Glutamatergic neuron (in vitro differentiated cells): ENCODE measurements at places on chromosomes 6 and 20. TPM values are rescaled to one million over a fixed set of nuclear protein-coding genes. Genes with fewer than 3 reads are reported as not detected.

The EPHA7 gene
- 3.6 TPM for total RNA-seq

GRCh38 chr6:160766657-160766988 is 64.6 kb downstream of the PLG start:
- DNase-seq: no peak
- H3K36me3 ChIP-seq: peaks cover 10% of the 10 kb centered on the region
- peak overlapping the region; percentile 65 for H3K27ac ChIP-seq
- peaks cover 3% of the 10 kb centered on the region for H3K27me3 ChIP-seq

DNA sequence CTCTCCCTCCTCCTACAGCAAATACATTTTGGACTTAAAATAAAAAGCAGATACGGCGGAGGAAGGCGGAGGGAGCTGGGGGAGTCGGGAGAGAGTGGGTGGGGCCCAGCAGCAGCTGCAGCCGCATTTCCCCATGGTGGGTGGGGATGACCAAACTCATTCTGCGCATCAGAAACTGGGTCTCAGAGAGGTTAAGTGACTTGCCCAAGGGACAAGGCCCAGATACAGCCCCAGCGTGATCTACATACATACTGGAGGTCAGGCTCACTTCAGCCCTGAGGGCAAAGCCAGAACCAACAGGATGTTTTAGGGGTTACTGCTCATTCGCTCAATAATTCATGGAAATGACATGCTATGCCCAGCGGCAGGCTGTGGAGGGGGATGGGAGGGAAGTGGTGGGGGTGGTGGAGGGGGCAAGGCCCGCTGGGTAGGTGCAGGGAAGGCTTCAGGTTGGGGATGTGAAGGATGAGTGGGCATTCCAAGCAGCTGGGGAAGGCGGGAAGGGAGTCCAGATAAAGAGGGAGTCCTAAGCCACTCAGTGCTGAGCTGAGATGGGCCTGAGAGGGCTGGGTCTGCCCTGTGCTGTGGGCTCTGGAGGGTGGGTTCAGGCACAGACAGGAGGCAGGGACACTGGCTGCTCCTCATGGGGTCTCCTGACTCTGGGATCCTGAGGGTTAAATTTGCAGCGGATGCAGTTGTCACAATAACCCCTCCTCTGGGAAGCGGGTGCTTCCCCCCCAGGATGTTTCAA is 31.0 kb downstream of the DLGAP4 start:
- H3K36me3 ChIP-seq: no peaks in the 10 kb centered on the region
- peak; percentile 26 for DNase-seq
- H3K4me1 ChIP-seq: peaks cover 18% of the 10 kb centered on the region
- H3K27me3 ChIP-seq: peaks cover under 1% of the 10 kb centered on the region
- no peak overlapping the region for H3K27ac ChIP-seq

- no peak overlapping the region for H3K27ac ChIP-seq
- no peaks in the 10 kb centered on the region for H3K4me1 ChIP-seq
- no peak overlapping the region for H3K4me3 ChIP-seq
- no peaks in the 10 kb centered on the region for H3K36me3 ChIP-seq
These were observed 41.1 kb downstream of the TFAP2A start for GRCh38 chr6:10373642-10374359.

DNA sequence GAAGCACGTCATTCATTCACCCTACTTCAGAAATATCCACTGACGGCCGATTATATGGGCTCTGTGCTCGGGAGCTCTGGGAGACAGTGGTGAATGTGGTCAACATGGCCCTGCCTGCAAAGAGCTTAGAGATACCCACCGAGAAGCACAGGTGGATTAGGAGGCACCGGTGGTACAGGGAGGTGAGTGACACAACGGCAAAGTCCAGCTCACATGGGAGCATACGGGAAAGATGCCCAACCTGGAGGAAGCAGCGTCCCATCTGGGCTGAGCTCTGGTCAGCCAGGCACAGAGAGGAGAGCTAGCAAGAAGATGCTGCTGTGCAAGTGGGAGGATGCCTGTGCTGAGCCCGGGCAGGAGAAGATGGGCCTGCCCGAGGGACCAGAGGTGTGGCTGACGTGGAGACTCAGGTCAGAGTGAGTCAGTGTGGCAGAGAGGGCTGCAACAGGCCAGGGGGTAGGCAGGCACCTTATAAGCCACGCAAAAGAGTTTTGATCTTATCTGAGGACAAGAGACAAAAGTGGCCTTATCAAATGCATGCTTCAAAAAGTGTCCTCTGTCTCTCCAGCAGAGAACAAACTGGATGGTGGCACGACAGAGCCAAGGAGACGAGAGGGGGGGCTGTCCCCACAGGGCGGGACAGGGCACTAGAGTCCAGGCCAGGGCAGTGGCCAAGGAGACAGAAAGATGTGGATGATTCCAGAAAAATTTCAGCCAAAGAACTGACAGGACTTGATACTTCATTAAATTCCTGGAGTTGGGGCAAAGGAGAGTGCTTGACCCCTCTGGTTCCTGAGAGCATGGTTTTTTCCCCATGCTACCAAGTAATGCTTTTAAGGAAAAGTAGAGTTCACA is 214.6 kb upstream of the SNX9 start:
- H3K4me1 ChIP-seq: peaks cover 8% of the 10 kb centered on the region
- H3K27me3 ChIP-seq: peaks cover 12% of the 10 kb centered on the region
- no peak for DNase-seq
- H3K27ac ChIP-seq: no peak overlapping the region
- no peaks in the 10 kb centered on the region for H3K36me3 ChIP-seq

GRCh38 chr20:52631469-52631868 is 340.7 kb upstream of the TSHZ2 start:
- no peak overlapping the region for H3K4me3 ChIP-seq
- DNase-seq: no peak
- no peaks in the 10 kb centered on the region for H3K4me1 ChIP-seq
- no peak overlapping the region for H3K27ac ChIP-seq
- H3K36me3 ChIP-seq: no peaks in the 10 kb centered on the region
- no peaks in the 10 kb centered on the region for H3K27me3 ChIP-seq

- no peak for DNase-seq
- H3K27me3 ChIP-seq: no peaks in the 10 kb centered on the region
- H3K4me3 ChIP-seq: no peak overlapping the region
- no peak overlapping the region for H3K27ac ChIP-seq
These were observed 61.4 kb upstream of the CSE1L start for GRCh38 chr20:48984575-48985219.

GRCh38 chr6:160735523-160735922 is 33.5 kb downstream of the PLG start:
- H3K27me3 ChIP-seq: peaks cover 3% of the 10 kb centered on the region
- H3K36me3 ChIP-seq: no peaks in the 10 kb centered on the region
- H3K27ac ChIP-seq: no peak overlapping the region
- no peak for DNase-seq

- no peak overlapping the region for H3K4me3 ChIP-seq
- no peaks in the 10 kb centered on the region for H3K36me3 ChIP-seq
- peaks cover 2% of the 10 kb centered on the region for H3K27me3 ChIP-seq
- H3K27ac ChIP-seq: no peak overlapping the region
These were observed 24.8 kb upstream of the SPDEF start for GRCh38 chr6:34580707-34581560.

DNA sequence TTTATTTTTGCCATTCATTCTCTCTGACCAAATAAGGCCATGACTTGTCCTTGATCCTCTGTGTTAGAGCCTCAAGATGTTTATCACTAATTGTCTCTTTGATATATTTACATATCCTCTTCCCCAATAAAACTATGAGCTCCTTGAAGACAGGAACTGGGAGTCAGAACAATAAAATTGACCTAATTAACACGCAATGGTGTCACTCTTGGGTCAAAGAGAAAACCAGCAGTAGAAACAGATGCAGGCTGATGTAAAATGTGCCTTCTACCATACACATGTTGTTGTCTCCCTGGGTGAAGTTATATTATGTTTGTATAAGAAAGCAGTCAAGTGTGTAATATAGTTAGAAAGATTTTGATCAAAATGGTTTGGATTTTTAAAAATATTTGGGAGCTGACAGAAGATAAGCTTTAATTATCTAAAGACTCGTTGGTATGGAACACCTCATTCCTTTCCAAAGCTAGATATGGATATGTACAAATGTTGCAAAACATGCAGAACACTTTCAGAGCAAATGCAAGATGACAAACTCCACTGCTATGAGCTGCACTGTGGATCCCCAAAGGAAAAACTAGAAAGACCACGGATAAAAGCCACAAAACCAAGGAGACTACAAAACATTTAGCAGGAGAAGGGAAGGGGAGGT is 109.7 kb upstream of the STMND1 start:
- H3K4me1 ChIP-seq: no peaks in the 10 kb centered on the region
- no peak for DNase-seq
- peaks cover 15% of the 10 kb centered on the region for H3K36me3 ChIP-seq
- H3K27me3 ChIP-seq: no peaks in the 10 kb centered on the region
- no peak overlapping the region for H3K27ac ChIP-seq
- H3K4me3 ChIP-seq: no peak overlapping the region

- no peaks in the 10 kb centered on the region for H3K27me3 ChIP-seq
- H3K4me1 ChIP-seq: peaks cover 21% of the 10 kb centered on the region
- no peak overlapping the region for H3K27ac ChIP-seq
- H3K4me3 ChIP-seq: no peak overlapping the region
These were observed 149.1 kb downstream of the RIMS1 start for GRCh38 chr6:72035486-72035885.

- peaks cover 2% of the 10 kb centered on the region for H3K4me1 ChIP-seq
- DNase-seq: no peak
These were observed 36.7 kb downstream of the KIZ start for GRCh38 chr20:21162631-21163030.

The SLC22A16 gene
- total RNA-seq: not detected

DNA sequence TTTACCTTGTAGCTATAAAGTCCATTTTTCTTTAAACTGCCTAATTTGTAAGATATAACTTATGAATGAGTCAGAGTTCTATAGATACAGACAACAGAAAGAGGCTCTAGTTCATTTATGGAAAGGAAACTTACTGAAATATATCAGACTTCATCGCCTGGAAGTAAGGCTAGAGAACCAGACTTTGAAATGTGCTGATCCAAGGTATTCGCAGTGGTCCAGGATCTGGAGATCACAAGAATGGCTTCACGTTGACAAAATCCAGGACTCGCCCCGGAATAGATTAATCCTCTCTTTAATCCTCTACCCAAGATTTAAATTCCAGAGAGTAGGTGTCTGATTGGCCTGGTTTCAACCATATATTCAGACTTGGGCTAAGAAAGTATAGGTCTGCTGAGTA is 69.1 kb upstream of the LOC128125822 start:
- H3K36me3 ChIP-seq: no peaks in the 10 kb centered on the region
- no peak overlapping the region for H3K27ac ChIP-seq
- DNase-seq: no peak
- no peaks in the 10 kb centered on the region for H3K4me1 ChIP-seq
- H3K27me3 ChIP-seq: peaks cover 2% of the 10 kb centered on the region
- no peak overlapping the region for H3K4me3 ChIP-seq

DNA sequence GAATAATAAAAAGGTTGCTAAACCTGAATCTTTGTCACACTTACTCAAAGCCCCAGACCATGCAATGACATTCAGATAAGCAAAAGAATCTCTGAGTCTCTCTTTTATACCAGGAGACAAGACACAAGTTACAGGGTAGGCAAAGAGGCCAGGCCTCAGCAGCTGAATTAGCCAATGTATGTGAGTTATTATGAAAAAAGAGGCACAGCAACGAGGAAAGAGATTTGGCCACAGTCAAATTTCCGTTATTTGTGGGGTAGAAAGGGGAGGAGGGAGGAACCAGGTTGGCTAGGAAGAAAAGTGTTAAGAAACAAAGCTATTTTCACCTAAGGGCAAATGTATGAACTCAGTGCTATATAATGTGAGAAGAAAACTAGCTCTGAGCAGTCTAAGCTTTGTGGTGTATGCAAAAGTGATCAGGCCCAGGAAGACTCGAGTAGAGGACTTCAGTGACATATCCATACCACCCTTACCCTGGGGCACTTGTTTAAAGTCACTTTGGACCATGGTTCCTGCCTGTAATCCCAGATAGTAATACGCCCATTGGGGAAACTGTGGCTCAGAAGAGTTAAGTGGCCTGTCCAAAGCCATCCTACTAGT is 19.1 kb downstream of the IPCEF1 start:
- H3K36me3 ChIP-seq: no peaks in the 10 kb centered on the region
- no peak for DNase-seq
- no peak overlapping the region for H3K4me3 ChIP-seq
- no peaks in the 10 kb centered on the region for H3K27me3 ChIP-seq
- H3K27ac ChIP-seq: no peak overlapping the region
- no peaks in the 10 kb centered on the region for H3K4me1 ChIP-seq

The EEF1A2 gene
- 55.3 TPM for total RNA-seq

DNA sequence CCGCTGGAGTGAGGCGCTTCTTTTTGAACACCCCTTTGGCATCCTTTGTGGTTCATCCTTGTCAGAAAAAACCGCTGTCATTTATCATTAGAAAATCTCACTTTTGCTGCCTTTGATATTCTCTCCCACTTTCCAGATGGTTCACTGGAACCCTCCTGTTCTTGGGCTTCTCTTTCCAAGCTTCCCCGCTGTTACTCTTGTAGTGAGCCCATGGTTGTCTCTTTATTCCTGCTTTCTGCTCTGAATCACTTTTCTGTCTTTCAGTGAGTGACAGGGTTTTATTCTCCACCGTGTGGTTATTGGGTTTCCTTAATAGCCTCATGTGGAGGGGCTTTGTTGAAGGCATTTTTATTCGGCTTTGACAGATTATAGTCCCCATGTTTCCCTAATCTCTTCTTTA is 117.0 kb downstream of the FARS2 start:
- no peaks in the 10 kb centered on the region for H3K27me3 ChIP-seq
- H3K36me3 ChIP-seq: no peaks in the 10 kb centered on the region
- DNase-seq: no peak
- H3K4me1 ChIP-seq: peaks cover 3% of the 10 kb centered on the region
- no peak overlapping the region for H3K27ac ChIP-seq
- H3K4me3 ChIP-seq: no peak overlapping the region

GRCh38 chr6:2688401-2689064 is 62.2 kb downstream of the MYLK4 start:
- peaks cover 7% of the 10 kb centered on the region for H3K36me3 ChIP-seq
- H3K4me1 ChIP-seq: peaks cover 15% of the 10 kb centered on the region

The C20orf141 gene
- not detected for total RNA-seq

- no peaks in the 10 kb centered on the region for H3K4me1 ChIP-seq
- H3K27me3 ChIP-seq: no peaks in the 10 kb centered on the region
- no peak overlapping the region for H3K4me3 ChIP-seq
- no peak for DNase-seq
- H3K27ac ChIP-seq: no peak overlapping the region
- H3K36me3 ChIP-seq: no peaks in the 10 kb centered on the region
These were observed 315.4 kb upstream of the SASH1 start for GRCh38 chr6:148027201-148027600.

DNA sequence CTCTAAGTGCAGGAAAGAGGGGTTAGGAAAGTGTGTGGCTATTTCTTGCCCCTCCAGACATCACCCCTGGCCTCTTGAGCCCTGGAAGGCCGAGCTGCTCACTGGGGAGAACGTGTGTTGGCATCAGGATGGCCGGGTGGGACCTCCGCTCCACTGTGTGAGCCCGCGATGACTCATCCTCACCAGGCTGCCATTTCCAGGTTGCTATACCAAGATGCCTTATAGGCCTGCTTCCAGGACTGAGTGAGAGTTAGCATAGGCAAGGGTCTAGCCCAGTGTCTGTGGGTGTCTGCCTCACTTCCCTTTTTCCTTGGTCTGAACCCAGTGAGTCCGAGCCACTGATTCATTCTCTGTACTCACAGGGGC is 105.0 kb downstream of the MRPL14 start:
- peaks cover 13% of the 10 kb centered on the region for H3K27me3 ChIP-seq
- peaks cover 7% of the 10 kb centered on the region for H3K36me3 ChIP-seq
- no peak overlapping the region for H3K27ac ChIP-seq
- H3K4me3 ChIP-seq: no peak overlapping the region
- H3K4me1 ChIP-seq: no peaks in the 10 kb centered on the region
- no peak for DNase-seq

- no peaks in the 10 kb centered on the region for H3K36me3 ChIP-seq
- no peaks in the 10 kb centered on the region for H3K4me1 ChIP-seq
- no peak overlapping the region for H3K27ac ChIP-seq
- no peak for DNase-seq
- H3K4me3 ChIP-seq: no peak overlapping the region
These were observed 197.4 kb upstream of the PRSS16 start for GRCh38 chr6:27049863-27050781.
